ENCODE measurements at places on chromosomes 2 and 18.

DNA sequence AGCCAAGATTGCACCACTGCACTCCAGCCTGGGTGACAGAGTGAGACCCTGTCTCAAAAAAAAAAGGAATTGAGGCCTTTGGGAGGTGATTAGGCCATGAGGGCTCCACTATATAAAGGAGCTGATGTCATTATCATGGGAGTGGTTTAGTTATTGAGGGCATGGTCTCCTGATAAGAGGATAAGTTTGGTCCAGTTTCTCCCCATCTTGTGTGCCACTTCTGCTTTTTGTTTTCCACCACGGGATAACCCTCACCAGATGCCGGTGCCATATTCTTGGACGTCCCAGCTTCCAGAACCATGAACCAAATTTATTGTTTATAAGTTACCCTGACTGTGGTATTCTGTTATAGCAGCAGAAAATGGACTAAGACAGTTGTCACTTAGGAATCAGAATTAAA is 125.8 kb downstream of the C1D start:
- H3K27me3 ChIP-seq = no peaks in the 10 kb centered on the region
- H3K36me3 ChIP-seq = no peaks in the 10 kb centered on the region
- DNase-seq = no peak
- H3K4me1 ChIP-seq = no peaks in the 10 kb centered on the region
- H3K4me3 ChIP-seq = no peak overlapping the region

DNA sequence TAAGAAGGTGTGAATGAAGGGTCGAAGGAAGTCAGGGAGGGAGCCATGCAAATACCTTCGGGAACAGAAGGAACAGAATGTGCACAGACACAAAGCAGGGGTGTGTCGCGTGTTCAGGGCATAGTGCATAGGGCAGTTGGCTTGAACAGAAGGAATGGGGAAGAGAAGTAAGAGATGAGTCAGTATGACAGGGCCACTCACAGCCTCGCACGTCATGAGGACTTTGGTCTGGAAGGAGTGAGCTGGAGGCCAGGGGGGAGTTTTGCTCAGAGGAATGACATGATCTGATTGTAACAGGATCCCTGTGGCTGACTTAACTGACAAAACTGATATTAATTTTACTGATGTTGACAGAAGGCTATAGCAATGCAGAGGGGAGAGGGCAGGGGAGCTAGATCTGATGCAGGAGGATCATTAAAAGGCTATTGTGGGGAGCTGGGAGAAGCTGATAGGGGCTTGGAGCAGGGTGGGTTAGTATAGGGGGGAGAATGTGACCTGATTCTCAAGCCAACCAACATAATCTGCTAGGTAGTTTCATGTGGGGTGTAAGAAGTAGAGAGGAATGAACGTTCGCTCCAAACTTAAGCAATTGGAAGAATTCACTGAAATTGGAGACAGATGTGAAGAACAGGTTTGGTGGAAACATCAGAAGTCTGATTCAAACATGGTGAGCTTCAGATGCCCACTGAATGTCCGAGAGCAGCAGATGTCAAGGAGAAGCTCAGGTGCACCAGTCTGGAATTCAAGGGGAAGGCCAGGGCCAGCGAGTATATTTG is 60.4 kb upstream of the COPS8 start:
- peak; percentile 66 for DNase-seq
- no peak overlapping the region for H3K27ac ChIP-seq
- no peaks in the 10 kb centered on the region for H3K27me3 ChIP-seq
- no peak overlapping the region for H3K4me3 ChIP-seq
- no peaks in the 10 kb centered on the region for H3K36me3 ChIP-seq

DNA sequence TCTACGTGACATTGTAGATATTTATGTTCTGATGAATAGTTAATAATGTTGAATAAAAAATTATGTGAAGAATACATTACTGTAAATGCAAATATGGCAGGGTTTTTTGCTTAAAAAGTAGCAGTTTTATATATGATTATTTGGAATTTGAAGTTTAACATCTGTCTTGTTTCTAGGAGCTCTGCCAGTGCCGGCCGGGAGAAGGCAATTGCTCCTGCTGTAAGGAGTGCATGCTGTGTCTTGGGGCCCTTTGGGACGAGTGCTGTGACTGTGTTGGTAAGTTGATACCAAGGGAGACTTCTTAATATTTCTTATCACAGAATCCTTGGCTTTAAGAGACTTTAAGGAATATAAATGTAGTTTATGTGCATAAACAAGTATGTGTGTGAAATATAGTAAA is 25.2 kb downstream of the TWSG1 start:
- DNase-seq = no peak
- H3K27ac ChIP-seq = no peak overlapping the region
- no peak overlapping the region for H3K4me3 ChIP-seq
- no peaks in the 10 kb centered on the region for H3K4me1 ChIP-seq

DNA sequence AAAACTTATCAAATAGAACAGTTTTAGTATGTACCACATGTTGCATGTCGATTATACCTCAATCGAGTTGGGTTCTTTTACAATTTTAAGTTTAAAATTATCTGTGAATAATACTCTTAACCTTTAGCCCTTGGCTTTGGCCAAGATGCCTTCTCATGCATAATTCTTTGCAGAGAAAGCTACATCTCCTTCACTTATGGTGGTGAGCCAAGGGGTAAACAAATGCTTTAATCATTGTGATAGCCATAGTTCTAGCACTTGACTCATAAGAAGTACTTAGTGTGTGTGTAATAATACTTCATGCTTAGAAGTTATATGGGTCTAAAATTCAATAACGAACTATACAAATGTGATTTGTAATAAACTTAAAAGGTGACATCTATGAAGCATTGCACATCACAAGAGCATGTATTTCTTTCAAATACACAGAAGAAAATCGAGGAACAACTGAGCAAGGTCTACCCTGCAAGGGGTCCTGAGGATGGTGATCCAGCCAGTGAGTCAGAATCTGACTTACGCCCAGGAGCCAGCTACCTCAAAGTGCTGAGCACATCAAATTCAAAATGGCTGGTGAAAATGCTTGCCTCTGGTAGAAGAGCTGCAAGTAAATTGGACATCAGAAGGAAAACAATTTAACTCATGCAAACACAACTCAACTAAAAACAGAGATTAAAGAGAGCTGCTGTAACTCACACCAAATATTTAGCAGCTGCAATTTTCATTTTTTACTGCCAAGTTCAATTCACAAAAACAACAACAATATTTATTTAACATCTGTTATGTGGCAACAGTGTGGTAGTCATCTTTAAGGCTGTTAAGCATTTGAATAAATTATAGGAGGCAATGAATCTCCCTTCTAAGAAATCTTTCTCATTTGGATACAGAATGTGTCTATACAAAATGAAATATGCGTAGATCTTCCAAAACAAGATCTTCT is 23.8 kb upstream of the TTC39C start:
- H3K36me3 ChIP-seq = no peaks in the 10 kb centered on the region
- H3K27me3 ChIP-seq = no peaks in the 10 kb centered on the region
- no peak for DNase-seq
- no peak overlapping the region for H3K4me3 ChIP-seq
- no peaks in the 10 kb centered on the region for H3K4me1 ChIP-seq

DNA sequence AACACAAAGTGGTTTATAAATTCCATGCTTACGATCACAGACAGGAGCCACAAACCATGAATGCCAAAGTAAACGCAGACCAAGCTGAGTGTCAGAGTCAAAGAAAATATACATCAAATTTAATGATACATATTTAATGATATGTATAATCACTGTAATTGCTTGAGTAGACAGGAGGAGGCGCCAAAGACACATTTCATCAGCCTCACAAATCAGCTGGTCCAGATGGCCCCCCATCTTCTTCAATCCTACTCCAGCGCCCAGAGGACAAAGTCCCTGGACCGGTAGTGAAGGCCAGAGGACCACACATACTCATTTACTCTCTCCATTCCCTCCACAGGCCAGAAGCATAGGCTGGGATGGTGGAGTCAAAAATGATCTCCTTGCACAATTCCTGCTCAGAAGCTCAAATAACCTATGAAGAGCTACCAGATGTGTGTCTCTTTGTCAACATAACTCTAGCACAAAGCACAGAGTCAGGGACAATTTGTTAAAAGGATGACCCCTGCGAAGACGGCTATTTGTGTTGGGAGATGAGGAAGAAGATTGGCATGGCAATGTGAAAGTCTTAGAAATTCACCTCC is 149.3 kb upstream of the PGAP1 start:
- no peaks in the 10 kb centered on the region for H3K36me3 ChIP-seq
- H3K27ac ChIP-seq = no peak overlapping the region
- H3K4me3 ChIP-seq = no peak overlapping the region
- no peak for DNase-seq

DNA sequence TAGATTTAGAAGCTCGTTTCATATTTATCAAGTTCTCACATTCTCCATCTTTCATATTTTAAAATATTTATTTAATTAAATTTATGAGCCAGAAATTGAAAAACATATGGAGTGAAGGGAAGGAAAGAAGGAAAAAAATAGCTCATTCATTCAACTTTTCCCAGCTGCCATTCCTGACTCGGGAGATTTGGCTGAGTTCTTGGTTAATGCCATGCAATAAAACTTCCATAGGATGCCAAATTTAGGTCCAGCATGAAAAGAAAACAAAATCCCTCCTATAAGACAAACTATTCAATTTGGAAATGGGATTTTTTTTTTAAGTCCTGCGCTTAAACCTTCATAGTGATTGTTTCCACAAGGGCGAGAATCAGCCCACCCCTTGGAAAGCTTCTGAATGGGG is 426.1 kb upstream of the TNP1 start:
- H3K36me3 ChIP-seq = no peaks in the 10 kb centered on the region
- H3K4me3 ChIP-seq = no peak overlapping the region
- no peaks in the 10 kb centered on the region for H3K27me3 ChIP-seq
- H3K4me1 ChIP-seq = no peaks in the 10 kb centered on the region
- no peak overlapping the region for H3K27ac ChIP-seq
